ENCODE measurements at places on chromosomes 4 and X.

GRCh38 chr4:10462876-10463275, 5.7 kb upstream of the ZNF518B start:
- no peak for DNase-seq

GRCh38 chr4:146975527-146975926, 29.9 kb upstream of the TTC29 start:
- no peak for DNase-seq

DNA sequence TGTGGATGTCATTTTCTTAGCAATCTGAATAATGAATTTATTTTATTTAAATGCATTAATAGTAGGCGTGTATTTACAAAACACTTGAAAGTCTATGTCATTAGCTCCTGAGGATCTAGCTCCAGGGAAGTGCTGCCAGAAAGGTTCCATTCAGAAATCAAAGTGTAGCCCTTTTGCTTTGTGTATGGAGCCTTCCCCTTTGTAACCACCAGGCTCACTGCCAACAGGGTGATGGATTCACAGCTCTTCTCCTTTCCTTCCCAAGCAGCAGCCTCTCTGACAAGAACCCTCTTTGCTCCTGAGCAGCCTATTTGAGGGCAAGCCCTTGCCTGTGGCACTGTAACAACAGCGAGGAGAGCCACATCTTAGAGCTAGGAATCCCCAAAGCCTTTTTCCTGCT, 286.0 kb upstream of the RASGEF1B start:
- no peak for DNase-seq

DNA sequence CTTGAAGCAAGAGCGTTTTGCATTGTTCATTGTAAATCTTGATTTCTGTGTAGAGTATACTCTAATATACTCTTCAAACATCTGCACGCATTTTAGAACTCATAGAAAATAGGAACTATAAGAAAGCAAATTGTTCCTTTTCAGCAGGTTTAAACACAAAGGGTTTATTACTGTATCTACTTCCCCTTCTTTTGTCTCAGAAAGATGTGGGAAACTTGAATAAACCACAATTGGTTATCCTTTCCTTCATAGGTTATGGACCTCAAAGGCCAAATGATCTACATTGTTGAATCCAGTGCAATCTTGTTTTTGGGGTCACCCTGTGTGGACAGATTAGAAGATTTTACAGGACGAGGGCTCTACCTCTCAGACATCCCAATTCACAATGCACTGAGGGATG, 46.0 kb upstream of the GUCY1B1 start:
- no peak for DNase-seq

GRCh38 chrX:137151403-137151802, 117.6 kb upstream of the GPR101 start:
- no peak for DNase-seq

- DNase-seq = no peak
Measured at GRCh38 chr4:86302251-86302650, 57.6 kb downstream of the MAPK10 start.

GRCh38 chr4:79296768-79297428, 29.0 kb downstream of the NAA11 start:
- no peak for DNase-seq

GRCh38 chr4:1793496-1793840, 375 bp downstream of the FGFR3 start:
- DNase-seq = no peak

DNA sequence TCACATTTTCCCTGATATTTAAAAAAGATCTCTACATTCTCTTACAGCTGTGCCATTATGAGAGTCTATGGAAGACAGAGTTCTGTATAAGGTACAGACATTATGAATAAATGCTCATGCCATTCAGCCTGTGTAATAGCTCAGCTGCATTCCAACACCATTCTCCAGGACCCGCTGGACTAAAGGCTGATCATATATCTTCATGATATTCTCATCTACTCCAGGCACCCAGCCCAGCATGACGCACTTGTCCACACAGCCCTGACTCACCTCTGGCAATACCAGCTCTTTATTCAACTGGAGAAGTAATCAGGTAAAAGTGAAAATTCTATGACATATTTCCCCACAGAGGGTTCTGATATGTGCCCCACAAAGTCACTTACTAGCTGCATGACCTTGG, 437.5 kb upstream of the FGF16 start:
- no peak for DNase-seq

DNA sequence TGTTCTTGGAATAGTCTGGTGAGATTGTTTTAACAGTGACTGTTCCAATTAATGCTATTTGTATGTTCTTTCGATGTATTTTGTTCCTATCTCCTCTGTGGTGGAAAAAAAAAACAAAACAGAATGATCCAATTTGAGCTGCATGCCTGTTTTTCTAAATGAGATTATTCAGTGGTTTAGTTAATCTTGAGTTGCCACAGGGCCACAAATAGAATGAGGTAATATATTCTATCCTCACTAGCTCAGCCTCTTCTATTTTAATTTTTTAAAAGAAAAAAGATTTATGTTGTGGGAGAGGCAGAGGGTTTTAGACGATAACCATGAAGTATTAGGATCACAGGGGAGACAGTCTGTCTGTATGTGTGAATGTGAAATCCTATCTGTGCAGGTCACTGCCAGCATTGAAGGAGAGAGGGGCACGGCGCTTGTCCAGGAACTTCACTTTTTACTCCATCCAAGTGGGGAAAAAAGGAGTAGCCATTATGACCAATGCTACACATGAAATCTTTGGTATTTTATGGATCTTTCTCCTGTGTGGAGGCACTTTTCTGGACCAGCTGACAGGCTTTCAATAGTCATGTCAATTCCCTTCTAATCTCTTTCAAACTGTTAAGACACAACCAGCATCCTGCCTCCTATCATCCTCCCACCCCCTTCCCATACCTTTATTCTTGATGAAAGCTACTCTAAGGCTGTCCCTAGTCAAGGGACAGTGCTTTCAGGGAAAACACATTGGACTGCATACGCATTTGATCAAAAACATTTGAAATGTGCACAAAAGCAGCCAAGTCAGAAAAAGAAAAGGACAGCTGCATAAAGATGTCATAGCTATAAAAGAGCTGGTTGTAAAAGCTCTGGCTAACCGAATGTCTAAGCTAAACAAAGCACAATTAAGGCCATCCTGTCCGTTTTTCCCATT, 1063.8 kb upstream of the INTU start:
- no peak for DNase-seq

- DNase-seq = no peak
Measured at GRCh38 chrX:136041254-136041812, 56.1 kb downstream of the SLC9A6 start.

DNA sequence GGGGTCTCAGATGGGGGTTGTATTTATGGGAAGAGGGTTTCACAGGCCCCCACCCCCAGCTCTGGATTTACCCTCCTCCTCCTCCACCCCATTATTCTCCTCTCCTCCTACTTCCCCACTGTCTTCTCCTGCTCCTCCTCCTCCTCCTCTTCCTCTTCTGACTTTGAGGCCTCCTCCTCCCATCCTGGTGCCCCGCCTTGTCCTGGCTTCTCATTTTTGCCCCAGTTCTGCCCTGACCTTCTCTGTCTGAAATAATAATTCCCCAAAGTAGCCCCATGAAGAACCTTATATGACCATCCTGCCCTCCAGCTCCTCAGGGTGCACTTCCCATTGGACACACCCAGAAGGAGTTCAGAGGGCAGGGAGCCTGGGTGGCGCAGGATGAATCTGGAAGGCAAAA, 351.4 kb upstream of the GATB start:
- no peak for DNase-seq

DNA sequence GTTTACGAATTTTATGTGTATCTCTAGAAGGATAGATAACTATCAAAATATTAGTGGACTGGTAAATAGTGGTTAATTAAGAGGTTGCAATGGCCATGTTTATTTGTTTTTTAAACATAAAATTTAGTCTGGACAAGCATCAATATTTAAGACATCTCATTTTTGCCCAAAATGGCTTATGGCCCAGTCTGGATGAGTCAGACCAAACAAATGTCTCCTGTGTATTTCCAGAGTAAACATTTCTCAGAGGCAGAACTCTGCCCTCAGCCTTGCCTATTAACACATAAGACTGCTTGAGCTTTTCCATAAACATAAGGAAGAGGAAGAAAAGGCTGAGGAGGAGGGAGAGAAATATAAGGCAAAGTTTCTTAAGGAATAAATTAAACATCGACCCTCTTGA, 277.1 kb upstream of the DIAPH2 start:
- DNase-seq = no peak

DNA sequence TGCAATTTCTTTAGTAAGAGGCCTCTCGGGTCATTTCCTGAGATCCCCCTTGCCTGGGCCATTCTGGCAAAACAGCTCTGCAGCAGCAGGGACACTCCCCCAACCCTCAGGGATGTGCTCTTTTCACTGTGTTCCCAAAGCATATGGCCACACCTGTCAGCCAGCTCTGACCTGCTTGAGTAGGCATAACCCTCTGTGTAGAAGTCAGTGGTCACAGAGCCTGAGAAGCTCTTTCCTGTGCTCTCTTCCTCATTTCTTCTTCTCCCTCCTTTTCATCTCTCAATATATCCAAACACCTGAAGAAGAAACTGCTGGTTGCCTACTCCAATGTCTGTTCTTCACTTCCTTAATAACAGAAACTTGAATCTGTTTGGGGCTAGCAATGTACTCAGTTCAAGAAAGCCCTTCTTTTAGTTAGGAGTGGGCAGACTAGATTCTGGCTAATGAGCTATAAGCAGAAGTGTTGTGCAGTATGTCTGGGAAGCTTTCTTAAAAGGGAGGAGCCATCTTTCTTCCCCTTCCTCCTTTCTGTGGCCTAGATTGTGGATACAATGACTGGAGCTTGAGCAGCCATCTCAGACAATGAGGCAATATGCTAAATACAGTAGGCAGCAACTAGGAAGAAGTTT, 73.3 kb downstream of the PRPS1 start:
- no peak for DNase-seq

GRCh38 chr4:37802068-37802666, 24.3 kb upstream of the PGM2 start:
- DNase-seq = no peak

GRCh38 chr4:108219998-108220397, 51.3 kb upstream of the LEF1 start:
- no peak for DNase-seq
